ENCODE measurements at places on chromosomes 5 and 9.
A peak's percentile ranks its signal among the peaks of the same experiment; 100 is the strongest.

GRCh38 chr5:15807871-15808270 lies 307.9 kb downstream of the FBXL7 start:
- DNase-seq = no peak

DNA sequence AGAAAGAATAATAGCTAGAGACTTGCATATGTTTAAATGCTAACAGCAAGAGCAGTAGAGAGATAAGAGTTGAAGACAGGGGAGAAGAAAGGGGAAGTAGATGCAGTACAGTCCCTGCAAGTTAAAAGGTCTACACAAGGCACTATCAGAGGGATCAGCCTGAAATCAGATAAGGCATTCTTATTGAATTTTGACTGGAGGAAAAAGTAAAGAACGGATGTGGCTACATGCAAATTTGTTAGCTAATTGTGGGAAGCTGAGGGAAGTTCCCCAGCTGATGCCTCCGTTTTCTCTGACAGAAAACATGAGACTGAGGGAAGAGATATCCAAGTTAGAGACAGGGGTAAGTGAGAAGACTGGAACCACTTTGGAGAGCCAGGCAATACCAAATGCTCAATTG lies 12.9 kb upstream of the RHOBTB3 start:
- DNase-seq = no peak

- DNase-seq = no peak
These were observed 212.4 kb downstream of the TLE1 start for GRCh38 chr9:81476813-81477490.

DNA sequence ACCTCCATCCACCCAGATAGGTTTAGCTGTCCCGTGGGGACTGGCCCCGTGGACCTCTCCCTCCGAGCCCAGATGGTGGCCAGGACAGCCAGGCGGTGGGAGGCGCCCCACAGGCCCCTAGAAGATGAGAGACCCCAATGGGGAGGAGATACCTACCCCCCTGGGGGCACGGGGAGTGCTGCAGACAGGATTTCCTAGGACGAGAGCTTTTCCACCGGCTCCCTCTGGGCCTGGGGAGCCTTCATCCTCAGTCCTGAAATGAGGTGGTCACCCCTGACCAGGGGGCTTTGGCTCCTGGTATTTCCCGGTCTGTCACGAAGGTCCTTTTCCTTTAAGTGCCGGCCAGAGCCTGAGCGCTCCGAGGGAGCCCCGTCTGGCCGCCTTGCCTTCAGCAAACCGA lies 46.8 kb downstream of the MRPL36 start:
- DNase-seq = no peak

DNA sequence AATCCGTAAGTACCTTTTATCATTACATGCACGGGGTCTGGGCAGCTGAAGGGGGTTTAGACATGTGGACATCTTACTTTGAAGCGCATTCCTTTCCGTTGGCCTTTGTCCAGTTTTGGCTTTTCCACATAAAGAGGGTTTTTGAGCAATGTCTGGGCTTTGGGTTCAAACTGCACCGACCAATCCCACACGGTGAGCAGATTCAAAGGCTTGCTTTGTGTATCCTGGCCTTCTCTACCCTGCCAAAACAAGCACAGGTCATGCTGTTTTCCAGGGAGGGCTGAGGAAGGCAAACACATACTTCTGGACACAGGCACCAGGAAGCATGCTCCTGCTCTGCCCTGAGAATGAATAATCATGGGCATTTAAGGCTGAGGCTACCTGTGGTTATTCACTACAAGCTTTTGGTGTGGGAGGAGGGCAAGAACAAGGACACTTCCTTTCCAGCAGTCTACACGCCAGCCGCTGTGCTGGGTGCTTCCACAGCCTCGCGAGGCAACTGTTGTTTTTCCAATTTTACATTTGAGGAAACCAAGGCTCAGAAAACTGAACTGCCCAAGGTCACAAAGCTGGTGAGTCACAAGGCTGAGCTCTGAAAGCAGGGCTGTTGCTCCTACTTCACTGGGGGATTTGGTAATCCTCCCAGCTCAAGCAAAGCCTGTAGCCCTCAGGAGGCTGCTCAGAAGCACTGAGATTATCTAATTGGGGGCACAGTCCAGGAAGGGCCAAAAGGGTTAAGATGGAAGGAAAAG lies 59.8 kb upstream of the GOLPH3 start:
- DNase-seq = no peak

DNA sequence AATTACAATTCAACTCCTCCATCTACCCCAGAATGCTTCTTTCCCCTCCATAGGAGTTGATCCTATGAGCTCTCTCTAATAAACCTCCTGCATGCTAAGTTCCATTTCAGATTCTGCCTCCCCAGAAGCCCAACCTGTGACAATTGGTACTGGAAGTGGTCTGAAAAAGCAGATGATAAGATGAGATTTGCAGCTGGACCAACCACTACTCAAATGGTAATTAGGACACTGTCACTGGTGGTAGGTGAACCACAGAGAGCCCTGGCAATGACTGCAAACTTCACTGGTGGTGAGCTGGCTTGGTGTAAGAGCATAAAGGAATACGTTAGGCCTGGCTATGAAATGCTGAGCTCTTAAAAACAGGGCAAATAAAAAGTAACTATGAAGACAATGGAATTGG lies 112.6 kb downstream of the ESM1 start:
- no peak for DNase-seq

DNA sequence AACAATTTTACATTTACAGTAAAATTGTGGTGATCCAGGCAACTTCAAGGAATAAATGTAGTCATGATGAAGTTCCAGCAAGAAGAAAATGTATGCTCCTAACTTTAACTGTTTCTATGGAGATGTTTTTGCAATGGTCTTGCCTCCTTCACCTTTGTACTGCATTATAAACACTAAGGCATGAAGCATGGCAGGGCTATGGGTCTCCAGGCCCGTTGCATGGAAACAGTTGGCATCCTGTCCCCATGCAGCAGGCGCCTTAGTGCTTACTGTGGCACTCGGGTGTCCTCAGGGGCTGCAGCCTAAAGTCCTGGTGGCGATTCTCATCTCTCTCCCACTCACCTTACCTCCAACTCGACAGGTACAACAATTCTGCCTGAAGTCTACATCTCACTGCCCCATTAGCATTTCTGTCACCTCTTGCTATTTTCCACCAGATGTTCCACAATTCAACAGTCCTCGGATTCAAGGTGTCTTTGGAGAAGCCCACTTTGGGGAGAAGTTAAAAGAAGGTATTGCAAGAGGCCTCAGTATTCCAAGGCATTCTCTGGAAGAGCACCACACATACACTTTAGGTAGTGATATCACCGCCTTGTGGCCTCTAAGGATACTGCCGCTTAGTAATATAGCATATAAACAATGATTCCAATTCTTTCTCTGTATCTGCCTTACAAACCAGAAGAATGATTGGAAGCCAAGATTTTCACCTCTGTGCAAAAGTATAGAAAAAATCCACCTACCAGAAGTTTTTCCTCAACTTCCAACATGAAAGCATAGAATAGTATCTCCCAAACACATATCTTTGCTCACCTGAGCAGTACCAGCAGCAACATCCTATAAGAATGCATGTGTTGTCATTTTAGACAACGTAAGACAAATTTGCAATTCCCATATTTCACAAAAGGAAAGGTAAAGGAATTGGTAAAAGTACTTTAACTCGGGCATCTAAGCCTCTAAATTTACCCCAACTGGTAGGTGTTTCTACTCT lies 5.1 kb downstream of the LIFR start:
- peak; percentile 21 for DNase-seq
